ENCODE measurements at places on chromosomes 7 and 10.

GRCh38 chr10:1472178-1472958 is 265.0 kb downstream of the ADARB2 start:
- no peak for DNase-seq

DNA sequence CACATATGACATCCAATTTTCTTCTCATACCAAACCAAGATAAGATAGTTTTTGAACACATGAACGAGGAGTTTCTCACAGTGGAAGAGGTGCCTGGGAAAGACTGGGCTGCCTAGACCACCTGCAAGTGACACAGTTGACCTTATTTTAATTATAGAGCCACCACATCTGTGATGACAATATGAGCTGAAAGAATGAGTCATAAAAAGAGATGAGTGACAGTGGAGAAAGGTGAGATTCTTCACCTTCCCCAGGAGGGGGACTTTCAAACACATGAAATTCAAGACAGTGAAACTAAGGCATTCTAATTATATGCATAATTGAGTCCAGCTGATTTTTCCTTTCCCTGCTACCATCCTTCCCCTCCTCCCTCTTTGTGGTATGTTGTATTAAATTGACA is 475.5 kb downstream of the NXPH1 start:
- DNase-seq = no peak

- DNase-seq = no peak
These were observed 66.6 kb downstream of the MAGI2 start for GRCh38 chr7:79386688-79387422.

DNA sequence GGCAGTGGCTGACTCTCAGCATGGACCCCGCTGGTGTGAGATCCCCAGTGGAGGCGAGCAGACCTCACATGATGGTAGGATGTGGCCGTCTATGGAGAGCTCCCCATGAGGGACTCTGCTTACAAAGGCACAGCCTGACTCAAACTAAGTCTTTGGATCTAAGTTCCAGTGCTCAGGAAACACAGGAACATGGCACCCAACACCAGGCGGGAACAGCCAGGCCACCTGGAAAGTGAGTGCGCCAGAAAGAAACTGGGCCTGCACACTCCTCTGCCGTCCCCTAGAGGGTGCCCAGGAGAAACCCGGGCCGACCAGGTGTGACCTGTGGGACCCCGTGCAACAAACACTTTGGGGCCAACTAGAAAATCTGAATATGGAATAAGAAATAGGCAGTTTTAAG is 10.0 kb downstream of the PITRM1 start:
- no peak for DNase-seq

- DNase-seq = no peak
These were observed 248.1 kb downstream of the AHR start for GRCh38 chr7:17546592-17546991.

DNA sequence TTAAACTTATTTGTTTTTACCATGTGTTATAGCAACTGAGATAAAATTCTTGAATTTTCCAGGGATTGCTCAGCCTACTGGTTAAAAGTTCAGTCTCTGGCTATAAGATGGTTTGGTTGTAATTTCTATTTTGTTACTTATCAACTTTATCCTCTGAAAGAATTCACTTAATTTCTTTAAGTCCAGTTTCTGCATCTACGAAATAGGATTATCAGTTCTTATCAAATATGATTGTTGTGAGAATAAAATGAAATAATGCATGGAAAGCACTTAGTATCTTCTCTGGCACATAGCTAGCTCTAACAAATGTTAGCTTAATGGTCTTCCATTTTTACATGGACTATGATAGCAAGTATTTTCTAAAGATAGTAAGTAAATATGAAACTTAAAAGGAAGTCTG is 53.3 kb downstream of the SEMA3D start:
- DNase-seq = no peak

DNA sequence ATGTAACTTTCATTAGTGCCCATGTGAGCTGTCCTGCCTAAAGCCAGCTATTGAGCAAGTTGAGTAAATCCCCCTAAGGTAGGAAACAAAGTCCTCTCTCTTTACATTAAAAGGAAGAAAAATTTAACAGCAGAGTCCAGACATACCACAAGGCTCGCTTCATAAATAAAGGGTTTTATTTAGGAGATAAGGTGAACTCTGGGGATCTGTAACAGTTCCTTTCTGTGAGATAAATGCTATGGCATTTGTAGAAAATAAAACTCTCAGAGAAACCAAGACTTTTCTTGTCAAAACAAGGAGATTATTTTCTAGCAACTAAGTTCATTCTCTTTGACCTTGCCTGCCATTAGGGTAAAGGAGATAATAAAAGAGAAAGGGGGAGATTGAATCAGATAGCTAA is 32.3 kb upstream of the LYZL1 start:
- DNase-seq = no peak

DNA sequence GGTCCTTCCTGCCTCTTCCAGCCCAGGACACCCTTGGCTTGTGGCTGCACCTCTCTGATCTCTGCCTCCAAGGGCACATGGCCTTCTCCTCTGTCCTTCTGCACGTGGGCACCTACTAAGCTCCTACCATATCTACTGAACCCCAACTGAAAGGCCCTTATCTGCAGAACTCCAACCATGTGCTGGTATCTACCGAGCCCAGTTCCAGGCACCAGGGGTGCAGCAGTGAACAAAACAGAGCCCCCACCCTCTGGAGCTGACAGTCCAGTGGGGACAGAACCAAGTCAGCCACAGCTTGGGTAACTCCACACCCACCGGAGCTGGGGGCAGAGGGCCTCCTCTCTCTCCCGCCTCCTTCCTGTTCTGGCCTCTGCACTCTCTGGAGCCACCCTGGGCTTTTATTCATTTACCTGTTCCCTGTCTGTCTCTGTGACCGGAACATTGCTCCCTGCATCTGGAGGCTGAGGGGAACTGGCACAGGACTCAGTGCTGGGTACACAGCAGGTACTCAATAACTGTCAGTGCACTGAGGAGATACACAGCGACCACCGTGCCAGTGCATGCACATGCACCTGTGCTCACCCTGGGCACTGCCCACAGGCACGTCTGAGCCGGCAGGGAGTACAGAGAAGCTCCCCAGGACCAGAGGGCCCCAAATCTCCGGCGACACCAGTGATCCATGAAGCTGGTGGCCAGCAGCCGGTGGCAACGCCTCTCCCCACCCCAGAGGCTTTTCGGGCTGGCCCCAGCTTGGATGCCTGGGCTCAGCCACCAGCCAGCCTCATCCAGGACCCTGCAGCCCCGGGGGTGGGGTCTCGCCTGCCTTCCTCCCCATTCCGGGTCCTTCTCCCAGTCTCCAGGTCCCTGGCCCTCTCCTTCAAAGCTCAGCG is 2.0 kb downstream of the MICALL2 start:
- DNase-seq = no peak

- DNase-seq = no peak
These were observed 4.3 kb upstream of the UCN3 start for GRCh38 chr10:5360318-5360915.

- no peak for DNase-seq
These were observed 183.7 kb upstream of the KLF14 start for GRCh38 chr7:130917669-130918128.

DNA sequence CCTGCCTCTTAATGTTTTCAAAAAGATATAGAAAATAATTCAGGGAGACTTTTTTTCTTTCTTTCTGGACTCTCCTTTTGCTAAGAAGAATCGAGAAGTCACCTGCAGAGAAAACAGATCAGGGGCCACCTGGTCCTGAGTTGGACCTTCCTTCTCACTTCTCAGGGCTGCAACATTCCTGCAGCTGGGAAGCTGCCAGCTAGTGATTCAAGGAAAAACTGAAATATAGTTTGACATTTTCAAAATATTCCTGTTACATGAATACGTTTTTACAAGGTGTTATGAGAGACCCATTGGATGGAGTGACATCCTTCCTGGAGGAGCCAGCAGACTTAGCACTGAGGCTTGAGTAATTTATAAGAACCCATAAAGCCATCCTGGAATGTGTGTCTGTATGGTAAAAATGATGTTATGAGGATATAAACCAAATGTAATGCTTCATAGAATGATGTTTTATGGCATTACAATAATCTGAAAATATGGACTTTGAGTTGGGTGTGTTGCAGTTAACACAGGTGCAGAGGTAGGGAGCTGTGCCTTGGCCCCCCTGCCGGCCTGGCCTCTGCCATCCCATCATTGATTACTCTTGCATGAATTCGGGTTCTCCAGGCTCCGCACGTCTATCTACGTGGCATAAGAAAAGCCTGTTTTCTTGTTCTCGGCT is 149.7 kb downstream of the PAXIP1 start:
- DNase-seq = no peak

GRCh38 chr10:61140765-61141392 is 196.9 kb upstream of the RHOBTB1 start:
- DNase-seq = no peak

DNA sequence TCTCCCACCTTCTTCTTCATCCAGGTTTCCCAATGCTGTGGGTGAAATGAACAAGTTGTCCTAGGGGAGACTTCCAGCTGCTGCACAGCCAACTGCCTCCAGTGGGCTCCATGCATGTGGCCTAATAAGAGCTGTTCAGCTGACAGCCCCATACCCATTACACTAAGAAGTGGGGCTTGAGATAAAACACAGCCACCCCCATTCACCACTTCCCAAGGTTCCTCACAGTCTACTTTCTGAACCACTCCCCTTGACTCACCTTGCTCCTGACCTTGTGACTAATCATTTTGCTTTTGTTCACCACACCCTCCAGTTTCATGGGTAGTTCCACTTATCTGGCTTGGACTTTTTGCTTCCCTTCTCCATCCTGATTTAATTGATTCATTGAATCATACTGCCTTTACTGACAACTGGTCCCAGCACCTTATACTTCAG is 119.3 kb downstream of the CABCOCO1 start:
- DNase-seq = no peak

DNA sequence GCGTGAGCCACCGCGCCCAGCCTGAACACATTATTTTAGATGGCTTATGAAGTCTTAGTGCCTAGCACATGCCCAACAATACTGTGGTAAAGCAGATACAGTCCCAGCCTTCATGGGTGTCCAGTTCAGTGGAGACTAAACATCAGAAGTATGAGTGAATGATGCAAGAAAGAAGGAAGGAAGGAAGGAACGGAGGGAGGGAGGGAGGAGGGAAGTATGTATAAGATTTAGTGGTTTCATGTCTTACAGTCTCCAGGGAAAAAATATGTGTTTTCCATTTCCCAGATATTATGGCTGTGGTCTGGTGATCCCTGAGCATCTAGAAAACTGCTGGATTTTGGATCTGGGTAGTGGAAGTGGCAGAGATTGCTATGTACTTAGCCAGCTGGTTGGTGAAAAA is 2.9 kb downstream of the AS3MT start:
- DNase-seq = no peak

Data from neuronal stem cell (in vitro differentiated cells).